Foreskin keratinocyte (primary cell): ENCODE measurements at places on chromosomes 12 and 14. TPM values are rescaled to one million over a fixed set of nuclear protein-coding genes. Genes with fewer than 3 reads are reported as not detected.

NFE2 gene
- total RNA-seq = 0.07 and 0.14 TPM in 2 replicates

KRT6C gene
- total RNA-seq = 4.5 and 7.6 TPM in 2 replicates

TPH2 gene
- not detected in 2 replicates for total RNA-seq

TCL1B gene
- not detected in 2 replicates for total RNA-seq

SLCO1B3 gene
- total RNA-seq = not detected in 2 replicates

NFATC4 gene
- 11.1 and 19.8 TPM in 2 replicates for total RNA-seq

AMHR2 gene
- total RNA-seq = not detected in 2 replicates

GRCh38 chr12:112294793-112295192 is 87.4 kb downstream of the HECTD4 start:
- no peak for DNase-seq

- peak; percentile 29 for DNase-seq
Measured at GRCh38 chr12:96034621-96035282, 635 bp downstream of the LTA4H start.

- DNase-seq = no peak
Measured at GRCh38 chr14:100899884-100900771, 3.4 kb downstream of the RTL1 start.

DNA sequence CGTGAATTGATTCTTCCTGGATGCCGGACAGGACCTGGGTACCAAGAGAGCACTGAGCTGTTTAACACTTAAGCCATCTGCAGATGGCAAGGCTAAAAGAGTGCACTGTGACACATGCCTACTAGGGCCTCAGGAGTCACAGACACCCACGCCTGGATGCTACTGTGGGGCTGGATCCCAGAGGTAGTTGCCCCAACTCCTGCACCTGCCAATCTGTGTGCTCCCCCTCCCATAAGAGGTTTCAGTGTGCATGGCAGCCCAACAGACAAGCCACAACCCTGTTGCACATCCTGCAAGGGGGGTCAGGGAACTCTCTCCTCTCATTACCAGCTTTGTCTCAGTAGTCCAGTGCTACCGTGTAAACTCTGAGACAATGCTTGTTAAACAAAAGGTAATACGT is 169.0 kb downstream of the CEP128 start:
- no peak for DNase-seq

GRCh38 chr14:103391048-103391447 is 5.8 kb downstream of the MARK3 start:
- no peak for DNase-seq

DNA sequence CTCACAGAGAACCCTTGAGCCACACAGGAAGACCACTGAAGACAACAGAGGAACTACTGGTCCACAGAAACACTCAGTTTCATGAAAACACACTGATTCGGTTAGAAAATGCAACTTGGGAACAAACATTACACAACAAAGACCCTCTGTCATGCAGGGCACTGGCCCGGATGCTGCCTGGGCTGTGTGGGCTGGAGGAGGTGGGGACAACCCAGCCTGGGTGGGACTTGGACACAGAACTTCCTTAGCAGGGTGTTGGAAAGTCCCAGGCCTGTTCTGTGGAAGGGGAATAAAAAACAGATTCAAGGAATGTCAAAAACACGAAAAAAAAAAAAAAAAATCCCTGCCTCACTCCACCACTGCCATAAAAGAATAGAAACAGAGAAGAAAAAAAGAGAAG is 181.0 kb downstream of the MON2 start:
- no peak for DNase-seq
